Kidney glomerular epithelial cell (primary cell): ENCODE measurements at places on chromosomes 4 and X.
A peak's percentile ranks its signal among the peaks of the same experiment; 100 is the strongest.

- DNase-seq, result no peak
Observed at GRCh38 chr4:25923745-25924144, 9.7 kb downstream of the SMIM20 start.

- peak; percentile 12 for DNase-seq
Observed at GRCh38 chrX:22396408-22396807, 123.7 kb downstream of the CBLL2 start.

DNA sequence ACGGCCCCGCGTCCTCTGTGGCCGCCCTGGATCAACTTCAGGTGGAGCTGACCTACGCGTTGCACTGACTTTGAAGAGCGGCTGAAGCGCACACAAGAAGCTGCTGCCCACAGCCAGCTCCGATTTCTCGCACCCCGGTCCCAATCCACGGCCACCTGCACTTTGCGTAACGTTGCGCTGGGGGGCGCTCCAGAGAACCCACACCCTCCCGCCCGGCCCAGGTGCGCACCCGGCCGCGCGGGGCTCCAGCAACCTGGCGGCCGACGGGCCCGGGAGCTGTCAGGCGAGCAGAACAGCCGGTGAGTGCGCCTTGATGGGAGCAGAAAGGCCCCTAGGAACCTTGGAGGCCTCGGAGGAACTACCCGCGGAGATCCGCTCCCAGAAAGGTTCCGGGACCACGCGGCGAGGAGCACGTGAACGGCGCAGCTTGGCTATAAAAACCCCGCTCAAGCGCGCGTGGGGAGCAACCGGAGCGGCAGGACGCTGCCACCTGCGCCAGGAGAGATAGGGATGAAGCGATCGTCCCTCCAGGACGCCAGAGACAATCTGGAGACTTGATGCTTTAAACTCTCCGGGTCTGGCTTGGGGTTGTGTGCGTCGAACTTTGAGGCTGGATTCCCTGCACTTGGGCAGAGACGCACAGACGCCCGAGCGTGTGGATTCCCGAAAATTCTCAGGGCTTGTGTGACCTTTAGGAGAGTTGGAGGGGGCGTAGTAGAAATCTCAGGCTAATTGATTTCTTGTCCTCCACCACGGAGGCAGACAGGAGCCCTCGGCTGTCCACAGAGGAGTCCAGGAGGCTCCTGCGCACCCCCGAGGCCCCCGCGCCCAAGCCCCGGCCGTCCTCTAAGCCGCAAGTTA, 591 bp upstream of the NWD2 start:
- DNase-seq, result no peak

- peak; percentile 98 for DNase-seq
Observed at GRCh38 chr4:21451032-21451431, 497.5 kb downstream of the KCNIP4 start.

GRCh38 chrX:20066968-20067708, 49.6 kb downstream of the MAP7D2 start:
- peak; percentile 42 for DNase-seq

GRCh38 chr4:95728145-95728544, 111.7 kb upstream of the PDHA2 start:
- peak; percentile 44 for DNase-seq

GRCh38 chr4:80187677-80188076, 9.6 kb upstream of the PRDM8 start:
- no peak for DNase-seq

DNA sequence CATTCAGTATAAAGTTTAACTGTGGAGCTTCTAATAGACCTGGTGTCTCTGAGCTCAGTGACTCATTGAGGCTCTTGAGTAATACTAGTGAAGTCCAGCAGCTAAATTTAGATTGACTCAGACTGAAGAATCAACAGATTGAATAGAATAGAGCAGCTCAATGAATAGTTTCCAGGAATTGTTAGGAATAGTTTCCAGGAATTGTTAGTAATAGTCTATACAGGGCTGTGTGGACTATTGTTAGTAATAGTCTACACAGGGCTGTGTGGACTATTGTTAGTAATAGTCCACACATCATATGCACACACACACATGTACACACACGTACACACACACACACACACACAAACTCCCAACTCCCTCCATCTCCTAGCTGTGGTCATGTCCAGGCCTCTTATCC, 3.0 kb downstream of the GIMD1 start:
- DNase-seq, result peak; percentile 90

DNA sequence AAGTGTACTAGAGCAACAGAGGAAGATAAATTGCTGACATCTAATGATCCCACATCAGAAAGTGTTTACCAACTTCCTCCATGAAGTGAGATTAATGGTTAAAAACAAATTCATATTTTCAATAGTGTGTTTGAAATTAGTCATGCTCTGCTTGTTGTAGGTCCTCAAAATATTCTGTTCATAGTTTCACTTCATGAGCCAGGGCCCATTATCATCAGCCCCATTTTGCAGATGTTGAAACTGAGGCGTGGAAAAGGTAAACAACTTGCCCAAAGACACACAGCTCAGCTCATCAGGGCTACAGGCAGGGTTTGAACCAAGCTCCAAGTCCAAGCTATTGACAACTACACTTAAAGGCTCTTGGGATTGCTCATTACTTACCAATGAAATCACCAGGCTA, 103.5 kb upstream of the PPARGC1A start:
- DNase-seq, result no peak

- DNase-seq, result peak; percentile 28
Observed at GRCh38 chr4:40908702-40909362, 159.1 kb downstream of the NSUN7 start.
